IPS-NIHi11 (cell line): ENCODE measurements at places on chromosomes 2 and 18.

GRCh38 chr2:103664690-103665089 lies 902.9 kb downstream of the TMEM182 start:
- peak; percentile 14 for DNase-seq

DNA sequence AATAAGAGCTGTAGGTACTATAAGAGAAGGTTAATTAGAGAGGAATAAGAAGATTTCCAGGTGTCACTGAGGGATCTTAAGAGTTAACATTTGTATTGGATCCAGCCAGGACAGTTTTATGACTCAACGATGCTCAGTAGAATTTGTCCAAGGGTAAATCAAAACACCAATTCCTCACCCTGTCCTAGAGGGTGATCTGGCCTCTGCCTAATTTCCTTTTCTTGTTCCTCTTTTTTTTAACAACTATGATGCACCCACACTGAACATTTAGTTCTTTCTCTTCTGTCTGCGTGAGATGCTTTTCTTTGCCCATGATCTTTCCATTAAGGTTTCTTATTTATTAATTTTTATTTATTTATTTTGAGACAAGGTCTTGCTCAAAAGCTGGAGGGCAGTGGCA lies 92.0 kb downstream of the PMS1 start:
- DNase-seq = no peak

DNA sequence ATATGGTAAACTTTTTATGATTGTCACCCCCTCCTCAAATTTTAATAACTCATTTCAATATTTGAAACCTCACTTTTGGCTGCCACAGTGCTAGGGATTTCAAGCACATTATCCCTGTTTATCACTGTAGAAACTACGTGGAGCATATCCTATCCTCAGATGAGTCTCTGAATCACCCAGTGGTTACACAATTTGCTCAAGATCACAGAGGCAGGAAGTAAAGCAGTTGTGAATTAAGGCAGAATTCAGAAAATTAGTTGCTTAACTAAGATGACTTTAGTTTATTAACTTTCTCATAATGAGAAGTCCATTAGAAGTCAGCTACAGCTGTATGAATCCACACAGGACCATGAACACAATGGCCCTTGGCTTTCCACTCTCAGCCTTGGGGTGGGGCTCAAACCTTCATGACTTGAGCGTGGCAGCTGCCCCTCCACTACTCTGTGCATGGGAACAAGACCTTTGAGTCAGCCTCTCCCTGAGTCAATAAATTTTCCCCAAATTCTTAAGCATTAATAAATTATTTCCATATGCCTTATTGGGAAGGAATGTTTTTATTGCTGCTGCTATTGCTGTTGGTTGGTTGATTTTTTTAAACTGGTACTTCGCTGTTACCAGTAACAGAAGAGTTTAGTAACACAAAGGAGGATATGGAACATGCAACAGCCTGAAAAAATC lies 369.0 kb downstream of the CBLN2 start:
- DNase-seq = no peak

DNA sequence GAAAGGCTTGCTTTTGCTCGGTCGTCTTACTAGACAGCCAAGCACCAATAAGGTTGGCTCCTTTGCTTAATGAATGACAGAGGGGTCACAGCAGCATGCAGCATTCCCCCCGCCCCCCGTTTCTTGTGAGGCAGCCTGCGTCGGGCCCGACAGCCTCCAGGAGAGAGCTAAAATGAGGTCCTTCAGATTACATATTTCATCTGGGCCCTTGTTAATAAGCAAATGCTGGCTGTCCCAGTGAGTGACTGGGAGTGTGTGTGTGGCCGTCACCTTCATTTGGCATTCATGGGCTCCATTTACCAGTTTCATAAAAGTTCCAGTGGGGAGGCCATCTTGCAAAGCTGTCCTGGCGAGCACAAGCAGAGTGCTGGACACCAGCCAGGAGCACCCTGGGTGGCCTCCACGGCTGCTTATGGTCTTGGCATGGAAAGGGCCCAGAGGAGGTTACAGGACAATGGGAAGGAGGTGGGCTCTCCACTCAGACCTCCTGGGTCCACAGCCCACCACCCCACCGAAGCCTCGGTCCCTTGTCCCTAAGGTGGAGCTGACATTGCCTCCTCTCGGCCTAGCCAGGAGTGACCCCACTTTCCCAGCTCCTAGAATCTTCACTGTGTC lies 37.2 kb downstream of the ODC1 start:
- no peak for DNase-seq

- DNase-seq = no peak
Observed at GRCh38 chr2:152307863-152308262, 27.1 kb upstream of the FMNL2 start.

DNA sequence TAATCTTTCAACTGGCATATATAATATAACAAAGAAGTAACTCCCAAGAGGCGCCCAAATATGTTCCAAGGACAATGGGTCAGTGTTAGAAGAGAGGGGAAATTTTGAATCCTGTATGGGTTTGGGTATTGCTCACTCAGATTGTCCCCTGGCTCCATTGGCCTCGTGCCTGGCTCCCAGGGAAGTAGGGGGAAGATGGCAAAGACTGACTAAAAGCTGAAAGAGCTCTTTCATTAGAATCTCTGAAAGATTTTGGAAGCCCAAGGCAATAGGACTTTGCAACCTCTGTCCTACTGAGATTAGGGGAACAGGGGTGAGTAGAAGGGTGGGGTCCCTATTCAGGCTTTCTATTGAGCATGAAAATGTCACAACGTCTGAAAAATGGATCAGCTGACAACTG lies 1272.8 kb upstream of the ZEB2 start:
- no peak for DNase-seq

GRCh38 chr18:56538746-56539145 lies 99.6 kb downstream of the TXNL1 start:
- DNase-seq = no peak

DNA sequence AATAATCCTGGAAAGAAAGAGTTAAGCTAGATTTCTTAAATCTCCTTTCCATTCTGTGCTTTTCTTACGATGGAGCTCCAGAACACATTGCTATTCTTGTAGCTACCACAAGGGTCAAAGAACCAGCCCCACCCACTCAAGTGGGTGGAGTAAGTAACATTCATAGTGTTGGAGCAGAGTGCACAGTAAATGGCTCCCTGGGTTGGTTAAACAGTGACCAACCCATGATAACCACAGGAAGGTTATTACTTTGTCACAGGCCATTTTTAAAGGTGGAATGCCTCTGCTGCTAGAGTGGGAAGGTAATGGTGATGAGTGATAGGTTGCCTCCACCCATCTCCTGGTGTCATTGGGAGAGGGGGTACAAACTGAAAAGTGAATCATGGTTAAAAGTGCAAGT lies 13.9 kb downstream of the ARPC2 start:
- peak; percentile 34 for DNase-seq

DNA sequence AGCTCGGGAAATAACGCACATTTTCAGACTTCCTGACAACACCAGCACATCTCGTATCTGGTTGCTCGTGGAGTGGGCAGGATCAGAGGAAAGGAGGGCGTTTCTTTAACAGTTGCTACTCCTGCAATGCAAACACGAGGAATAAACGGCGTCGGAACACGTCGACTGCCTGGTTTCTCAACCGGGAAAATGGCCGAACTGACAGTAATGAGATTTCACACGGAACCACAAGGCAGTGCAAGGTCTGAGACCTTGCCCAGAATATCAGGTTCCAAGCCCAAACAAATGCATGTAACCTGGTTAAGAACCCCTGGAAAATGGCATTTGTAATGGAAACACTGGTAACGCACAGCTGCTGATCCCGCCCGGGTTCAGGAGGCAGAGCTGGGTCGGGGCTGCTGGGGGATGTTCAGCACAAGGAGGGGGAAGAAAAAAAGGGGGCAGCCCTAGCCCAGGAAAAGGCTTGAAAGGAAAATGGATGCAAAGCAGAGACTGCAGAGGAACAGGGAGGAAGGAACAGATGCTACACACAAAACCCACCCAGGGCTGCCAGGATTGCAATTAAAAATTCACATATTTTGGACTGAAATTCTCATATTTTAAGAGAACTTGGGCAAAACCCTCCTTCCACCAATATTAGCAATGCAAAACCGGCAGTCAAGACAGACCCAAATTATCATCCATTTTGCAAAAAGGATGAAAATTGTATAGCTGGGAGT lies 61.6 kb upstream of the KLHL29 start:
- DNase-seq = no peak

- peak; percentile 76 for DNase-seq
Observed at GRCh38 chr18:13558124-13558523, 168.2 kb downstream of the FAM210A start.

GRCh38 chr2:181241366-181241765 lies 215.8 kb upstream of the ITGA4 start:
- no peak for DNase-seq

- peak; percentile 65 for DNase-seq
Observed at GRCh38 chr2:200471324-200471848, 38.5 kb downstream of the KCTD18 start.

DNA sequence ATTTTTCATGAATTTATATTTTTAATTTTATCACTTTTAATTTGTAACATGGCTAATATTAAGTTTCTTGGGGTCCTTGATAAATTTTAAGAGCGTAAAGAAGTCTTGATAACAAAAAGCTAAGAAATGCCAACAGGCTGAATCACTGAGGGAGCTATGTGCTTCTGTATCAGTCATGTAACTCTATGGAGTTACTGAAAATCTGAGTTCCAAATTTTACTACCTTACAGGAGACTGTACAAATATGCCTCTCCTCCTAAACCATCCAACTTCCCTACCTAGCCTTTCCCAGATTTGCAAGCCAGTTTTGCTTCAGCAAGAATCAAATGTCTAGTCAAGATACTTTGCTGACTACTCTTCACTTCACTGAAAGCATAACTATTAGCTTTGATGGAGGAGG lies 35.7 kb downstream of the FEZ2 start:
- DNase-seq = no peak

GRCh38 chr2:198098386-198098785 lies 294.0 kb downstream of the PLCL1 start:
- no peak for DNase-seq

GRCh38 chr2:131152074-131152473 lies 46.9 kb downstream of the PLEKHB2 start:
- peak; percentile 31 for DNase-seq

- DNase-seq = no peak
Observed at GRCh38 chr2:133817680-133818566, 249.7 kb upstream of the NCKAP5 start.

DNA sequence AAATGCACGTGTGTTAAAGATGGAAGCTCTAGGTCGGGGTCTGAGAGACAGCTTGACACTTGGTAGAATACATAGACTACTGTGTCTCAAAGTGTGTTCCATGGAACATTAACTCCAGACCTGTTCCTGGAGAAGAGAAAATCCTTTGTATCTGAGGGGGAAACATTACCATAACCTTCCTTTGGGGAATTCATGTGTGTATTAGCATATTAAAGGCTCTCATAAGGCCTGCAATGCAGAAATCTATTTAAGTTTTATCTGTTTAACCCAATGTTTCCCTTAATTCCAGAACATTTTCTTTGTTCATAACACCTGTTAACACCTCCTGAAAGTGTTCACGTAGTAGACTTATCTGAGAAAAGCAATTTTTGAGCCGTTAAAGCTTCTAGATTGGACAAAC lies 99.5 kb downstream of the PLB1 start:
- no peak for DNase-seq

DNA sequence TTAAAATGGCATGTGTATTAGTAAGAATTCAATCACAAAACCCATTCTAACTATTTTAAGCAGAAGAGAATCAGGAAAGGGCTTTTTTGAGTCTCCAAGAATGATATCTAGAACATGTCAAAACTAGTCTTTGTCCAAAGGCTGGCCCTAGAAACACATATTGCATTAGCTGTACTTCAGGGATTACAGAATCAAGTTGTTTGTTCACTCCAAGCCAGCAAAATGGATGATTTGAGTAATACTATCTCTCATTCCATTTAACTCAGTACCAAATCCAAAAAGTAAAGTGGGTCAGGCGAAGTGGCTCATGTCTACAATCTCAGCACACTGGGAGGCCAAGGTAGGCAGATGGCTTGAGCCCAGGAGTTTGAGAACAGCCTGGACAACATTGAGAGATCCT lies 41.3 kb downstream of the ATF2 start:
- DNase-seq = no peak

DNA sequence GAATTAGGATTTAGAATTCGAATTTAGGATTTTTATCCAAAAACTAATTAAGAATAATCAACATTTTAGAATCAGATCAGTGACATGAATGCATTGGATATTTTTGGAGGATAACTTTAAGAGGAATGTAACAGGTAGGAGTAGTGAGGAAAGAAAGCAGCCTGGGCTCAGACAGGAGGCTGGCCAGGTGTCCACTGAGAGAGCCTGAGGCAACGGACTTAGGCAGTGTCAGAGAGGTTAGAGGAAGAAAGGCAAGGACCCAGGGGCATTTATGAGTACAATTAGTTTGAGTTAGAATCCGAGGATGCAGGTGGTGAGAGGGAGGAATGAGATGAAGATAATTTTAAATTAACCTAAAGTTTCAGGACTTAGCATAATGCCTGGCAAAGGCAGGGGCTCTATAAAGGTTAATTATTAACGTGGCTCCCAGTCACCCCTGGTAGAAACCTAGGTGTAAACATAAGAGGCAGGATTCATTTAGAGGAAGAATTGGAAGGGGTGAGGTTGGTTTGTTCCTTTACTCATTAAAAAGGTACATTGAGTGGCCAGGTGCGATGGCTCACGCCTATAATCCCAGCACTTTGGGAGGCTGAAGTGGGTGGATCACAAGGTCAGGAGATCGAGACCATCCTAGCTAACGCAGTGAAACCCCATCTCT lies 507.1 kb downstream of the TMEM182 start:
- DNase-seq = no peak

DNA sequence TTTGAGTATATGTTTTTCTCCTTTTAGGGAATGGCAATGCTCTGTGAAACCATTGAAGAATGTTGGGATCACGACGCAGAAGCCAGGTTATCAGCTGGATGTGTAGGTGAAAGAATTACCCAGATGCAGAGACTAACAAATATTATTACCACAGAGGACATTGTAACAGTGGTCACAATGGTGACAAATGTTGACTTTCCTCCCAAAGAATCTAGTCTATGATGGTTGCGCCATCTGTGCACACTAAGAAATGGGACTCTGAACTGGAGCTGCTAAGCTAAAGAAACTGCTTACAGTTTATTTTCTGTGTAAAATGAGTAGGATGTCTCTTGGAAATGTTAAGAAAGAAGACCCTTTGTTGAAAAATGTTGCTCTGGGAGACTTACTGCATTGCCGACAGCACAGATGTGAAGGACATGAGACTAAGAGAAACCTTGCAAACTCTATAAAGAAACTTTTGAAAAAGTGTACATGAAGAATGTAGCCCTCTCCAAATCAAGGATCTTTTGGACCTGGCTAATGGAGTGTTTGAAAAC lies 82.3 kb downstream of the ACVR2A start:
- DNase-seq = no peak

- no peak for DNase-seq
Observed at GRCh38 chr2:54586494-54586893, 130.4 kb downstream of the SPTBN1 start.

- DNase-seq = no peak
Observed at GRCh38 chr2:232147440-232148077, 186.0 kb downstream of the DIS3L2 start.

DNA sequence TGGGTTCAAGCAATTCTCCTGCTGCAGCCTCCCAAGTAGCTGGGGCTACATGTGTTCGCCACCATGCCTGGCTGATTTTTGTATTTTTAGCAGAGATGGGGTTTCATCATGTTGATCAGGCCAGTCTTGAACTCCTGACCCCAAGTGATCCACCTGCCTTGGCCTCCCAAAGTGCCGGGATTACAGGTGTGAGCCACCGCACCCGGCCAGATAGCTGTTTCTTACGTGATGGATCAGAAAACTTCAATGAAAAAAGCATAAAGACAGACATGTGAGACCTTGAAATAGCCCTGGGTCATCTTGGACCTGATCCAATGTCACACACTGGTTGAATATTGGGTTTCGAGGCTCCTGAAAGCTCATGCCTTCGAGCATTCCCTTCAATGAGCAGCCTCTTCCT lies 66.7 kb upstream of the RTN4 start:
- DNase-seq = no peak

GRCh38 chr2:158131483-158131912 lies 29.8 kb downstream of the UPP2 start:
- no peak for DNase-seq
